A549 treated with CORT108297 at 1 μM for 4 hours (cell line): ENCODE measurements at places on chromosomes 1 and 21. TPM values are rescaled to one million over a fixed set of nuclear protein-coding genes. Genes with fewer than 3 reads are reported as not detected.

Gene IGSF9
- 0.17 to 0.29 TPM (median 0.22 TPM) in 5 replicates for total RNA-seq

Gene HSD3B2
- not detected in 5 replicates for total RNA-seq

Gene CASZ1
- total RNA-seq: 1.7 to 1.8 TPM (median 1.8 TPM) in 5 replicates

Gene OR14K1
- not detected in 5 replicates for total RNA-seq

Gene CACNA1S
- total RNA-seq: 0.01 TPM in 1 of 5 replicates, not detected in the others

Gene FCAMR
- total RNA-seq: not detected in 5 replicates

Gene GCSAML
- not detected in 5 replicates for total RNA-seq

Gene SH3BGRL3
- 108 to 164 TPM (median 157 TPM) in 5 replicates for total RNA-seq

Gene DESI2
- 27.1 to 34.2 TPM (median 30.5 TPM) in 5 replicates for total RNA-seq

Gene S100A6
- total RNA-seq: 3,058 to 3,788 TPM (median 3,444 TPM) in 5 replicates

Gene ATXN7L2
- total RNA-seq: 1.8 to 3.4 TPM (median 2.3 TPM) in 5 replicates

Gene DMRTA2
- total RNA-seq: 0.06 to 0.23 TPM (median 0.17 TPM) in 5 replicates
